ENCODE measurements at places on chromosomes 3 and 15. TPM values are rescaled to one million over a fixed set of nuclear protein-coding genes. Genes with fewer than 3 reads are reported as not detected.

The HTR3E gene
- not detected for total RNA-seq

The SPATA12 gene
- not detected for total RNA-seq

The NPAP1 gene
- not detected for total RNA-seq

The CLDN16 gene
- not detected for total RNA-seq

The SCN11A gene
- 0.05 TPM for total RNA-seq

The C2CD4A gene
- total RNA-seq: not detected

The PCNP gene
- total RNA-seq: 121 TPM

The HACD3 gene
- total RNA-seq: 8.7 TPM

The SSUH2 gene
- 1.00 TPM for total RNA-seq

The C3orf49 gene
- not detected for total RNA-seq

The PDZRN3 gene
- total RNA-seq: 130 TPM

The RNF123 gene
- 47.9 TPM for total RNA-seq

The LRRC2 gene
- 122 TPM for total RNA-seq

All from Right ventricle myocardium superior (tissue), 1 donor.